A549 treated with dexamethasone at 1 μM for 4 hours (cell line): ENCODE measurements at places on chromosomes 12 and 14. TPM values are rescaled to one million over a fixed set of nuclear protein-coding genes. Genes with fewer than 3 reads are reported as not detected.

Gene ZFP36L1
- total RNA-seq = 150 to 230 TPM (median 203 TPM) in 5 replicates

Gene RFLNA
- 0.07 to 0.24 TPM (median 0.09 TPM) in 5 replicates for total RNA-seq

Gene ANKS1B
- total RNA-seq = 0.20 to 0.52 TPM (median 0.51 TPM) in 5 replicates

Gene TAS2R8
- not detected in 5 replicates for total RNA-seq

Gene SCNN1A
- total RNA-seq = 16.8 to 31.6 TPM (median 27.9 TPM) in 5 replicates

Gene GON7
- 13.1 to 17.3 TPM (median 14.4 TPM) in 5 replicates for total RNA-seq

Gene PRMT5
- 101 to 124 TPM (median 113 TPM) in 5 replicates for total RNA-seq

Gene KCNH5
- total RNA-seq = 0.01 to 0.06 TPM in 2 of 5 replicates, not detected in the others

Gene IL26
- total RNA-seq = not detected in 5 replicates

Gene RDH12
- 0.08 to 0.11 TPM in 2 of 5 replicates, not detected in the others for total RNA-seq

Gene BMAL2
- 14.4 to 18.7 TPM (median 17.1 TPM) in 5 replicates for total RNA-seq

Gene FERMT2
- total RNA-seq = 41.7 to 55.8 TPM (median 51.1 TPM) in 5 replicates

Gene NEMP1
- 11.7 to 18.9 TPM (median 15.6 TPM) in 5 replicates for total RNA-seq

Gene CLEC7A
- total RNA-seq = not detected in 5 replicates

Gene STON2
- 1.6 to 2.9 TPM (median 2.5 TPM) in 5 replicates for total RNA-seq

Gene DDX23
- 67.5 to 84.0 TPM (median 80.1 TPM) in 5 replicates for total RNA-seq

Gene CLEC2D
- total RNA-seq = 0.32 to 0.97 TPM (median 0.50 TPM) in 5 replicates

Gene KLRC1
- total RNA-seq = not detected in 5 replicates

Gene NRIP2
- not detected in 5 replicates for total RNA-seq

Gene NOVA1
- total RNA-seq = 3.9 to 5.5 TPM (median 4.2 TPM) in 5 replicates

Gene METAP2
- total RNA-seq = 128 to 169 TPM (median 134 TPM) in 5 replicates

Gene TCL1A
- total RNA-seq = not detected in 5 replicates

Gene OAS1
- 26.8 to 40.7 TPM (median 32.8 TPM) in 5 replicates for total RNA-seq

Gene RBMS2
- 10.0 to 15.1 TPM (median 12.5 TPM) in 5 replicates for total RNA-seq

Gene INSM2
- 0.02 to 0.05 TPM (median 0.04 TPM) in 5 replicates for total RNA-seq
